Psoas muscle (tissue), 8 donors: ENCODE measurements at places on chromosomes 6 and 20. TPM values are rescaled to one million over a fixed set of nuclear protein-coding genes. Genes with fewer than 3 reads are reported as not detected.

TSPO2 gene
- total RNA-seq, result not detected

ANKRD66 gene
- total RNA-seq, result not detected

PGC gene
- not detected for total RNA-seq

FOXC1 gene
- total RNA-seq, result 2.7 TPM

SCRT2 gene
- total RNA-seq, result not detected

LPA gene
- total RNA-seq, result not detected

DNA sequence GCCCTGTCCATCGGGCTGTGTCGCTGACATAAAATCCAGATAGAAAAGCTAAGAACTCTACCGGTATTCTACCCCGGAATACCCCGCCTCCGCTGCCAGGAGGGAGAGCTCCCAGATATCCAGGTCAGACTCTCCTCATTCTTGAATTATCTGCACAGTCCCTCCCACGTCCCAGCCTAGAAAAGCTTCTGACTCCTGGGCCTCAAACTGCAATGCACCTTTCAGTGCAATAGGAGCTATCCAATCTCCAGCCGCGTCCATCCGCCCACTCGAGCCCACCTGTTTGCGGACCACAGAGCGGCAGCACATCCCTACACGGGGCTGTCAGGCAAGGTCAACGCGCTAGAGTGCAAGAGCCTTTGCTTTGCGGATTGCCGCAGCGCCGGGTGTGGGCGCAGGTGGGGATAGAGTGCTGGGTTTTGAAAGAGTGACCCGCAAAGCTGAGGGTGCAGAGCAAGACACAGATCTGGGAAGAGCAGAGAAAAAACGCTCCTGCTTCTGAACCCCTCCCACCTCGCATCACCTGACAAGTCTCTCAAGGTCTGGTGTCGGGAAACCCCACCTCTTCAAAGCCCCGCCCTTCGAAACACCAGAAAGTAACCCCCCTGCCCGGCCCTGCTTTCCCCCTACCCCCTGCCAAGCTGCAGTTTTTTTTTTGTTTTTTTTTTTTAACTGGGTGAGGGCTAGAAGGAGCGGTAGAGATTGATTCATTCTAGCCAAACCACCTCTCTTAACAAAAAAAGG is 1.3 kb downstream of the TAPBP start:
- H3K4me3 ChIP-seq, result peak overlapping the region; percentile 98
- peaks cover 17% of the 10 kb centered on the region for H3K36me3 ChIP-seq
- peak overlapping the region; percentile 91 for H3K27ac ChIP-seq
- H3K4me1 ChIP-seq, result peaks cover 31% of the 10 kb centered on the region
- DNase-seq, result peak; percentile 54

DNA sequence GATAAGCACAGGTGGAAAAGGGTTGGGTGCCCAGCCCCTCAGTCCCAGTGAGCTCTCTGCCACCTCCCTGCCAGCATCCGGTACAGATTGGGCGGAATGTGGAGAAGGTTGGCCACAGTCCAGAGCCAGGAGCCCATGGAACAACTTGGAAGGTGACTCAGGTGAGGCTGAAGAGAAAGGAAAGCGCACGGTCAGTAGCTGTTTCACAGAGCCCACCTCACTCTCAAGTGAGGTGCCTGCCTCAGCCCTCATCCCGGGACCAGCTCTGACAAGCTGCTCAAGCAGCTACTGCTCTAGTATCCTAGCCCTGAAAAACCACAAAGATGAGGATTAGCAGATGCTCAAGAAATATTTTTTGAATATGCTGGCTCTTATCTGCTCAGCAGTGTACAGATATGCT is 1.1 kb upstream of the MMP24OS start:
- peak overlapping the region; percentile 97 for H3K27ac ChIP-seq
- peaks cover 65% of the 10 kb centered on the region for H3K36me3 ChIP-seq
- no peak overlapping the region for H3K4me3 ChIP-seq

GRCh38 chr6:37218061-37218460 is 39.5 kb upstream of the TBC1D22B start:
- no peaks in the 10 kb centered on the region for H3K27me3 ChIP-seq
- DNase-seq, result no peak
- peaks cover 5% of the 10 kb centered on the region for H3K4me1 ChIP-seq
- no peak overlapping the region for H3K27ac ChIP-seq
- H3K4me3 ChIP-seq, result no peak overlapping the region

DNA sequence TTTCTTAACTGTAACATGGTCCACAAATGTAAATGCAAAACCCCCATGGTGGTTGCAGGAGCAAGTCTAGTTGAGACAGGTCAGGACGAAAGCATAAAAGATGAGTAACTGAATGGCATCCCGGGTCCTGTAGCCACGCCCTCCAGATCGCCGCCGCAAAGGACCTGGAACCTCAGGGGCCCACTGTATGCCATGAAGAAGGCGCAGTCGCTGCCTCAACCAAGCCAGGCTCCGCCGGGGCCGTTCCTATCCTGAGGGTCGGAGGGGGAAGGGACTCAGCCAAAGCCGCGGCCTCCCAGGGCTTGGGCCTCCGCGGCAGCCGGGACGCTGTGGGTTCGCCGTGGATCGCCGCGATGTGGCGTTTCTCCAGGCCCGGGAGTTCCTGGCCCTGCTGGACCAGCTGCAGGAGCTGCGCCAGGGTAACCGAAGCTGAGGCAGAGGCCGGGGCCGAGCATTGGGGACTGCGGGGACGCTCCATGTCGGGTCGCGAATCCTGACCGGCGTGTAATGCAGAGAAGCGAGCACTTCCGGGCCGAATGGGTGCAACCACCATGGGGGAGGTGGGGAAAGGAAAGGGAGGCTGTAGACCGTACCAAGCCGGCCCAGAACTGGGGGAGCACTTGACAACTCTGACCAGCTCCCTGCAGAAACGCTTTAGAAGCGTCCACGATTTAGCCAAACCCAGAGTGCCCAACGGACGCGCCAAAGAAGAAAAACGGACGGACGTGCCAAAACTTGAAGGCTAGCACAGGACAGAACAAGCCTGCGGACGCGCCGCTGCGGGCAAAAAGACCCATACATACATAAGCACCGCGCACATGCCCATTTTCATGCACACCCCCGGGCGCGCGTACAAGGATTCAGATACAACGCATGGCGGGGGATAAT is 11.1 kb downstream of the RPL7L1 start:
- H3K27ac ChIP-seq, result peak overlapping the region; percentile 97
- H3K4me3 ChIP-seq, result peak overlapping the region; percentile 82
- H3K4me1 ChIP-seq, result peaks cover 20% of the 10 kb centered on the region

DNA sequence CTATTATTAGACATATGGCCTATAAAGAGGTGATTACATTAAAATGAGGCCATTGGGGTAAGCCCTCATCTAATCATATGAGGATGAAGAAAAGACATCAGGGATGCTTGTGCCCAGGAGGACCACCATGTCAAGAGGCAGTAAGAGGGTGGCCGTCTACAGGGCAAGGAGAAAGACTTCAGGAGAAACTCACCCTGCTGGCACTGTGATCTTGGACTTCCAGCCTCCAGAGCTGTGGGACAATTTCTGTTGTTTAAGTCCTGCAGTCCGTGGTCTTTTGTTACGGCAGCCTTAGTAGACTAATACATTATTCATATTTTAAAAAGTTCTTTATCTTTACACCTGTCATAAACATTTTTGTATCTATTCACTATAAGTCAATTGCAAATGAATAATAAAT is 290.0 kb downstream of the PRL start:
- H3K4me1 ChIP-seq, result no peaks in the 10 kb centered on the region
- no peak overlapping the region for H3K27ac ChIP-seq

- H3K27ac ChIP-seq, result no peak overlapping the region
- H3K36me3 ChIP-seq, result no peaks in the 10 kb centered on the region
- H3K27me3 ChIP-seq, result no peaks in the 10 kb centered on the region
These were observed 185.6 kb downstream of the BMP7 start for GRCh38 chr20:57080796-57081195.

- H3K36me3 ChIP-seq, result no peaks in the 10 kb centered on the region
- no peak overlapping the region for H3K4me3 ChIP-seq
- no peak overlapping the region for H3K27ac ChIP-seq
- no peak for DNase-seq
- H3K27me3 ChIP-seq, result no peaks in the 10 kb centered on the region
These were observed 168.2 kb upstream of the FOXQ1 start for GRCh38 chr6:1143655-1144054.

GRCh38 chr6:114740547-114740946 is 397.7 kb upstream of the HS3ST5 start:
- H3K27me3 ChIP-seq, result no peaks in the 10 kb centered on the region
- H3K36me3 ChIP-seq, result no peaks in the 10 kb centered on the region
- DNase-seq, result no peak
- H3K4me1 ChIP-seq, result no peaks in the 10 kb centered on the region

- no peak for DNase-seq
- H3K4me3 ChIP-seq, result no peak overlapping the region
- H3K27me3 ChIP-seq, result no peaks in the 10 kb centered on the region
- H3K27ac ChIP-seq, result no peak overlapping the region
- H3K36me3 ChIP-seq, result no peaks in the 10 kb centered on the region
These were observed 122.2 kb downstream of the KIF16B start for GRCh38 chr20:16451001-16451400.

- DNase-seq, result no peak
- no peaks in the 10 kb centered on the region for H3K4me1 ChIP-seq
- H3K36me3 ChIP-seq, result no peaks in the 10 kb centered on the region
- H3K27ac ChIP-seq, result no peak overlapping the region
- no peak overlapping the region for H3K4me3 ChIP-seq
These were observed 46.2 kb downstream of the HACE1 start for GRCh38 chr6:104813552-104813951.

DNA sequence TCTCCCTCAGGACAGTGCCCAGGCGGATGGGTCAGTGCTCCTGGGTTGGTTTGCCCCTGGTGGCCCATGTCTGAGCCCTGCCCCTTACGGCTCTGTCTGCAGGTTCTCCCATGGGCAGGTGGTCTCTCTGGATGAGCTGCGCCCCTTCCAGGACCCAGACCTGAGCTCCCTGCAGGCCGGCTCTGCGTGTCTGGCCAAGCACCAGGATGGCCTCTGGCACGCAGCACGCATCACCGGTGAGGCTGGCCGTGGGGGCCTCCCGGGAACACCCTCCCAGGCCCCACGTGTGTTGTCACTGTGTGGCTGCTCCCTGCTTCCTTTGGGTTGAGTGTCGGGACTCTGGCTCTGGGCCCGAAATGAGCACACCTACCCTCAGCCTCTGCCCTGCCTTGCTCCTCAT is 3.3 kb upstream of the LIME1 start:
- peaks cover 29% of the 10 kb centered on the region for H3K36me3 ChIP-seq
- H3K4me1 ChIP-seq, result peaks cover under 1% of the 10 kb centered on the region
- no peak overlapping the region for H3K4me3 ChIP-seq
- H3K27me3 ChIP-seq, result no peaks in the 10 kb centered on the region
- DNase-seq, result no peak

- H3K4me3 ChIP-seq, result no peak overlapping the region
- H3K4me1 ChIP-seq, result no peaks in the 10 kb centered on the region
- no peak for DNase-seq
These were observed 166.7 kb upstream of the THEMIS start for GRCh38 chr6:128067446-128068118.
